ENCODE measurements at places on chromosomes 16 and 17. TPM values are rescaled to one million over a fixed set of nuclear protein-coding genes. Genes with fewer than 3 reads are reported as not detected.

The TMEM88 gene
- 34.2 TPM for total RNA-seq

The KIF18B gene
- total RNA-seq = not detected

The SCGB1C2 gene
- not detected for total RNA-seq

The CUEDC1 gene
- 34.1 TPM for total RNA-seq

The GH2 gene
- total RNA-seq = not detected

The RRAD gene
- total RNA-seq = 3.4 TPM

The MAP2K6 gene
- 22.1 TPM for total RNA-seq

The PDILT gene
- not detected for total RNA-seq

The ATP2A3 gene
- 9.7 TPM for total RNA-seq

The CLEC19A gene
- total RNA-seq = not detected
